ENCODE measurements at places on chromosomes 5 and 9.

DNA sequence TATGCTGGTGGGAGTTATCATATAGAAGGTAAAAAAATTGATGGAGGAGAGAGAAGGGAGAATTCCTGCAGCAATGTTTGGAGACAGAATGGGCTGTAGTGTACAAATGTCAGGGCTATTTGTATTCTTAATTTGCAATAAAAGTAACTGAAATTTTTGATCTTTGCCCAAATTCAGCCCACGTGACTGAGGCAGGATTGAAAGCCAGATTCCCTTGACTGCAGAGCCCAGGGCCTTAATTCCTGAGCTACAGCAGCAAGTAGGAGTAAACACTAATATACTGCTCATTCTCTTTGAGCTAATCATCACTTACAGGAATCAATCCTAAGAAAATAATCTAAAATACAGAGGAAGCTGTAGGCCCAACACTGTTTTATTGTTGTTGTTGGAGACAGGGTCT, 5.2 kb upstream of the ANXA6 start:
- DNase-seq = no peak

- peak; percentile 68 for DNase-seq
Observed at GRCh38 chr9:120931231-120932085, 4.9 kb upstream of the TRAF1 start.

DNA sequence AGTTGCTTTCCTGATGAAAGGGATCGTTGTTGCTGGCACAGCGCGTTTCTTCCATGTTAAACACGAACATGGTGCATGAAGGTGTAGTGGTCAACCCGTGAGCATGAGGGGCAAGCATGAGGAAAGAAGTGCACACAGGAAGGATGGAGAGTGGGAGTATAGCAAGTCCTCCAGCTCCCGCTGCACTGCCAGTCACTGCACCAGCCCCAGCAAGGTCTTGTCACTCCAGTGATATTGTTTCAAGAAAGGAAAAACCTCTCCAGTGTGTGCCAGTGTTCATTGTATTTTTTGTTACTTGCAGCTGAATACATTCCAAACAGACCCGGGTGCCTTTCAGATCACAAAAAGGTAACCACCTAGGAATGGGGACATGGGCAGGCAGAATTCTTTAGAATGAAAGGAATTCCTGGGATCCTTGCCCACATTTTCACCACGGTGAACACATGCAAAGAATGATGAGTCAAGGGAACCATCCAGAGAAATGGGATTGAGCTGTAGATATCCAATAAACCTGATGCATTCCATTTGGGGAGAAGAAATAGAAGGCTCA, 186.3 kb downstream of the AOPEP start:
- no peak for DNase-seq

- no peak for DNase-seq
Observed at GRCh38 chr9:22279636-22280035, 167.0 kb upstream of the DMRTA1 start.

GRCh38 chr9:114898741-114899140, 31.6 kb downstream of the TNFSF8 start:
- DNase-seq = peak; percentile 64

DNA sequence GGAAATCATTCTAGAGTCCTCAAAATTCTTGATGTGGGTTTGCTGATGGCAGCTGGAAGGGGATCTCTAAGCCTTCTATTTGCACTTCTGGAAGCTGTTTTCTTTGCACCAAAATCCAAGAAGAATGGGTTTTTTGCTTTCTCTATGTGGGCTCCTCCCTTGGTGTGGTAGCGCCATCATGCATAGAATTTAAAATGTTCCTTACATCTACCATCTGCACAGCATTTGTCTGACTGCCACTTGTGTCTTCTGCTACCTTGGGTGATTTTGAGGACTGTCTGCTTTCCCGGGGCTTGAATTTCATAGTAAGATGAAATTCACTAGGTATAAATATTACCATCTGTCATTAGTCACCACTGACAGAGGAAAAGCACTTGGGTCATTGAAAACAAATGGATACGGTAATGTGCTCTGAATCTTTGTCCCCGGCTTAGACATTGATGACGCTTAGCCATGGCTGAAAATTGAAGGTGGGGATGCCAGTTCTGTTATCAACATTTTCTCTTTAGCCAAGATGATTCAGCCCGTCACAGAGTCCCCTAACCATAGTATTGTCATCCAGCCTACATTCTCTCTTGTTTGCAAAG, 30.0 kb downstream of the SNX30 start:
- no peak for DNase-seq

GRCh38 chr5:15620501-15620900, 120.5 kb downstream of the FBXL7 start:
- DNase-seq = no peak

GRCh38 chr5:177444106-177445051, 2.2 kb upstream of the PRR7 start:
- DNase-seq = no peak

DNA sequence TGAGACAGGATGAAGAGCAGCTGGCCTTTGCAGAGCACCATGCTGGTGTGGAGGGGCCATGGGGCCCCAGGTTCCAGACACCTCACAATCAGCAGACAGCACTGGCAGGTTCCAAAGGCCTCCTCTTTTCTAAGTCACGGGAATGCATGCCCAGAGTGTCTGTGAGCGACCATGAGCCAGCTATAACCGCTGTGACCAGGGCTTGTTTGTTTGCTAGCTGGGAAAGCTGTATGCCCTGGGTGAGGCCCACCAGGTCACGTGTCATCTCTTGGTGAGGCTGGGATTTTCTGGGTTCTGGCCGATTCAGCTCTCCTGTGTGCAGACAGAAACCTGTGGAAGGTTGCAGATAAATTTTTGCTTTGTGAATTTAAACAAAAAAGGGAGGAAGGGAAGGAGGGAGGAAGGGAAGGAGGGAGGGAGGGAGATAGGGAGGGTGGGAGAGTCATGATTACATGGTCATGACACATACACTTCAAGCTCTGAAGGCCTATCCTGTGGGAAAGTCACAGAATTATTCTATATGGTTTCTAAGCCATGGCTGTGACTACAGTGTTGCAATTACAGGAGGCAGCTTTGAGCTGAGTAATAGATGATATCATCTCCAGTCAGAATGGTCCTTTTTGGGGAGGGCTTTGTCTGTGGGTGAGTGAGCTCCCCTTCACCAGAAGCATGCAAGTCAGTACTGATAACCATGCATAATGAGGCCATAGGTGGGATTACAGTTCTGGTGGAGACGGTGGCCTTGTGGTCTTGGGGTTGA, 37.2 kb downstream of the PAPPA start:
- DNase-seq = no peak

- no peak for DNase-seq
Observed at GRCh38 chr5:177535125-177535524, 18.4 kb upstream of the DDX41 start.

DNA sequence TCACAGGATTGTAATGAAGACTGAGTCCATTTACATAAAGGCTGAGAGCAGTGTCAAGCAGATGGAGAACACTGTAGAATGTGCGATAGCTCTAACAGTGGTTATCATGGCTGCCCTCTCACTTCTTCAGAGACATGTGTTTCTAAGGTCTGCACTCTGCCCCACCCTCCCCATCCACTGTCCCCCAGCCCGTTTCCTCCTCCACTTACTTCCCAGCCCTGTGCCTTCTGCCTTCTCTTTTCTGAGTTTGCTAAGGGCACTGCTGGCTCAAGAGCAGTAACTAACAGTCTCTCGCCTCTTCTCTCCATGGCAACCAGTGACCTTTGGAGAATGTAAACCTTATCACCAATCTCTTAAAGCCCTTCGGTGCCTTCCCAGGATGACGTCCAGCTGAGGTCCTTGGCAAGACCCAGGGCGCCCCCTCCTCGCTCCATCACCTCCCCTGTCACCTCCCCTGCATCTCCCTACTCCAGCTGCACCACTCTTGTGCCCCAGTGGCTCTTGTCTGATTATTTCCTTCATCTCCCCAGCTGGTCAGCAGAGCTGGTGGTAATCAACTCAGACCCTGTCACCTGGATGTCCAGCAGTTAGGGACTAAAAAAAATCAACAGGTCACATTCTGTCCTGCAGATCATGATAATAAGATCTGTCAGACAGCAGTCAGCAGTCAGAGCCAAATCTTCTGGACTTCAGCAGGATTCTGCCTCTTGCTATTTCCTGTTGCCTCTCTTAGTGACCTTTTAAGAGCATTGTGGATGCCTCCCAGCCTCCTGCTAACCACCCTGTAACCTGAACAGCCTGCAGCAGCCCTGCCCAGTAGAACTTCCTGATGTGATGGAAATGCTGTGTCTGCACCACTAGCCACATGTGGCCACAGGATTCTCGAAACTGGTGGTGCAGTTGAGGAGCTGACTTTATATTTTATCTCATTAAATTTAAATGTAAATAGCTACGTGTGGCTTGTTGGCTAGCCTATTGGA, 9.0 kb downstream of the FXN start:
- no peak for DNase-seq

- DNase-seq = no peak
Observed at GRCh38 chr5:34415559-34416198, 240.4 kb upstream of the RAI14 start.

DNA sequence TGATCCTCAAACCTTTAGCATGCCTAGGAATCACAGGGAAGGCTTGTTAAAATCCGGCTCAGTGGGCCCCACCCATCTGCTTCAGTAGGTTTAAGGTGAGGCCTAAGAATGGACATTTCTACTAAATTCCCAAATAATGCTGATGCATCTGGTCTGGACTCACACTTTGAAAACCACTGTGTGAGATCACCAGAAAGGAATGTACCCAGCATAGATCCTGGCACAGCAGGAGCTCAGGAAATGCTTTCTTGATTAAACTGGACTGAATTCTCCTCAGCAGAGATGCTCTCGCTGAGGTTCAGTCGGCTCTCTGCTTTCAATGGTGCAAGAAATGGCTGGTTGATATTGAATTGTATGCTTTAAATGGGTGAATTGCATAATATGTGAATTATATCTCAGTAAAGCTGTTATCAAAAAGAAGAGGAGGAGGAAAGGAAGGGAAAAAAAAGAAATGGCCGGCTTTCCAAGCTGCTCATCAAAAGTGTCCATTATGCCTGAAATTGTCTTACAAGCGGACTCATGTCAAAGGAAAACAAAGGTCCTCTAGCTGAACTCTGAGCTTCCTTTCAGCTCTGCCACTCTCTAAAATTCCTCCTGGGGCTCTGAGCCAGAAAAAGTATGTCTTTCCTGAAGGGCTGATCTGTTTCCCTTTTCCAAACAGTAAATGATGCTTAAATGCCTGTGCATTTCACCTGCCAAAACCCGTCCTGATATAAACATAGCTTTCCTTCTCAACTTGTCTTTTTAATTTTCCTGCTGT, 77.6 kb upstream of the SAP30L start:
- DNase-seq = no peak

DNA sequence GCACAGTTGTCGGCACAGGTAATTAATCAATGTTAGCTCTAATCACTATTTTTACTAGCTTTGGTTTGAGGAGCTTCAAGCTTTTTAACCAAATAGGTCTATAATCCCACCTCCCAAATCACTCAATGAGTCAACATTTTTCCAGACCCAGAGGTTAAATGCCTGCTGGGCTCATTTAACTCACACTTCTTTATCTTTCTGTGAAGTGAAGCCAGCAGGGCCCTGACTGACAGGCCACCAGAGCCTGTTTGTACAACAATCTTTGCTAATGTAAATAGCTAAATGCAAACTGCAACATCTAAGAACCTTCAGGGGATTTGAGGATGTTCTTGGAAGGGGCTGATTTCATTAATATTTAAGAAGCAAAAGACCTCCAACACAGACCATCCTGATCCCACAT, 98.4 kb upstream of the NREP start:
- no peak for DNase-seq

DNA sequence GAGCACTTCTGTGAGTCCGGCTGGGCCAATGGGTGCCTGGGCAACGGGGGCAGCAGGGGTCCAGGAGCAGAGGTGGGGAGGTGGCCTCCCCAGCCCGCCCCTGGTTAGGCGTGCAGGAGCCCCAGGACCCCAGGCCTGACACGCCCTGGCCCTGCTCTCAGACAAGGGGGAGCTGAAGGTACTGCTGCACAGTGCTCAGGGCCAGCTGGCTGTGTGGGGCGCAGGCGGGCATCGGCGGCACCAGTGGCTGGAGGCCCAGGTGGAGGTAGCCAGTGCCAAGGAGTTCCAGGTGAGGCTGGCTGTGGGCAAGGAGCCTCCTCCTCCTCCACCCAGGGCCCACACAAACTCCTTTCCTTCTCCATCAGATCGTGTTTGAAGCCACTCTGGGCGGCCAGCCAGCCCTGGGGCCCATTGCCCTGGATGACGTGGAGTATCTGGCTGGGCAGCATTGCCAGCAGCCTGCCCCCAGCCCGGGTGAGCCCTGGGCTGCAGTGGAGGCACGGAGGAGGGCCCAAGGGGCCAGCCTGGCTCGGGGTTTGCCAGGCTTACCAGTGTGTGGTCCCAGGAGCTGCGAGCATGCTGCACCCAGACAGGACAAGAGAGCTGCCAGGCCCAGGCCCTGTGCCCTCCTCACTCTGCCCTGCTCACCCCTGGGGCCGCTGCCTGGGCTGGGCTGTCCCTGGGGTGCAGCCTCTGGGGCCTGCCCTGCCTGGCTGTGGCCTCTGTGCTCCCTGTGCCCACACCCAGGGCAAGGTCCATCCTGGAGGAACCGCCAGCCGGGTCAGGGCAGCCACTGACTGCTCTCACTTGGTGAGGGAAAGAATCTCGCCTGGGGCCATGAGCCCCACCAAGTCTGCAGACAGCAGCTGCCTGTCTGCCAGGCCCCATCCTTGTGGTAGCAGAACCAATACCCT, 7.0 kb downstream of the MAMDC4 start:
- DNase-seq = no peak

- DNase-seq = no peak
Observed at GRCh38 chr9:95250462-95251221, 66.9 kb downstream of the FANCC start.

DNA sequence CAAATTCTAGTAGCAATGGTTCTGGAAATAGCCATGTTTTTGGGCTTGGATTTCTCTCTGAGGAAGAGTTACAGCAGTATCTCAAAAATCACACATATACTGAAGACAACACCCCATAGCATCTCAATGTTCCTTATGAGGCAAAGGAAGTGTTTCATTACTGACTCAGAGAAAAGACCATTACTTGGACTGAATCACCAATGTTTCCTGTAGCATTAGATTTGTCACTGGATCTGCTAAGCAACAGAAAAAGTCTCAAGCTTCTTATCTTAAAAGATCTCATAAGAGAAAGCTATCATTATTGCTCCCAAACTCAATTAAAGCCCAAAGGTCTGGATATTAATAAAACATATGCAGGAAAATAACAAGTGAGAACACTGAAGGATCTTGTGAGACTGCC, 272.4 kb downstream of the ADAMTS6 start:
- no peak for DNase-seq
